ENCODE measurements at places on chromosomes 4 and X.

DNA sequence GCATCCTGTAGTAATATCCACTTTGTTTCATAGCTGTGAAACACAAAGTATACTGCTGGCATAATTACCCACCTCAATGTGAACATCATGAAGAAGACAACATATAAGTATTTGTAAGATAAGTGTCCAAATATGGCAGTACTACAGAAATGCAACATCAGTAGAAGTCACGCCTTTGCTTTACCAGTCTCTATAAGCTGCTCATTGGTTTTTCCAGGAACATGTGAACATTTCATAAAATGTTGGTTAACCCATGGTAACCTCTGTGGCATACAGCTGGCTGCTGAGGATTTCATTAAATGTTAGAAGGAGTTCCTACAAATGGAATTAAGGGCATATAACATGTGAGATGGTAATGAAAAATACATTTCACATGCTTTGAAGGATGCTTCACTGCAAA is 77.6 kb downstream of the PPP3CA start:
- no peak for DNase-seq

- no peak for DNase-seq
These were observed 91.7 kb downstream of the SPATA18 start for GRCh38 chr4:52142816-52143215.

GRCh38 chr4:14110407-14110806 is 482.9 kb upstream of the BOD1L1 start:
- no peak for DNase-seq

GRCh38 chrX:26254436-26254835 is 38.5 kb downstream of the MAGEB5 start:
- no peak for DNase-seq

DNA sequence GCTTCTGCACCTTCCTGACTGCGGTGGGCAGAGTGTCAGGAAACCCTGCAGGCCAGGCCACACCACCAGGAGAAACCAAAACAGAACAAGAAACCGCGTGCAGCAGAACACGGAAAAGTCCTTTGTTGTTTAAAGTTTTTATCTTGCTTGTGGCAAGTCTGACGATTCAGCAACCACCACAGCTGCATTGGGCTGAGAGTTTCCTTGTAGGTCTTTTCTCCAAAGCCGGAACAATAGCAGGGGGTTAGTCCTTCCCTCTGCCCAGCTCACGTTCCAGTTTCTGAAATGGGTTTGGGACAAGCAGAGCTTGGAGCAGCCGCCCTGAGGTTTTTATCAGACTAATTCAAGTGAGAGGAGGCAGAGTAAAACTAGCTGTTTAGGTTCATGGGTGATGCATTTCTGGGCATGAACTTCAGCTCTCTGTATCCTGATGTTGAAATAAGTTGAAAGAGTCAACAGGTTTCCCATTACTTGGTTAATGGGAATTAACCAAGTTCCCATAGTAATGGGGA is 216.9 kb downstream of the PTTG2 start:
- peak; percentile 62 for DNase-seq

DNA sequence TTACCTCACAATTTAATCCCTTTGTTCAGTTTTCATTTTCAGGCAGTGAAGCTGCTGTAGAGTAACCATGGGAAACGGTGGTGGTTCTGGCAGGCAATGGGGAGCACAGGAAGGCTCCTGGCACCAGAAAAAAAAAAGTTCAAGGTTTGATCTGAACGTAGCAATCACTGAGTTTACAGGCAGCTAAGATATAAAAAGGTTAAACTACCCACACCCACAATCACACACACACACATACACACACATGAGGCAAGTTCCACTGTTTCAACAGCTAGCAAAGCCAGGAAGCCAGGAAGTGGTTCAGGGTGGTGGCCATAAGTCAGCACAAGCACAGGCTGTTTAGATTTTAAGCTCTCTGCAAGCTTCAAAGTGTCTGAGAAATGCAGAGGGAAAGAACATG is at the start of gene SULT1B1:
SULT1B1 (minus strand) TSS at position 166 of the 400 bp plus-strand sequence. CDS start 5,403 bp downstream, outside the sequence.
- peak; percentile 72 for DNase-seq

- no peak for DNase-seq
These were observed 324.3 kb downstream of the GPAT3 start for GRCh38 chr4:83860200-83860599.

GRCh38 chr4:1369479-1370079 is 22.6 kb downstream of the UVSSA start:
- DNase-seq, result no peak

DNA sequence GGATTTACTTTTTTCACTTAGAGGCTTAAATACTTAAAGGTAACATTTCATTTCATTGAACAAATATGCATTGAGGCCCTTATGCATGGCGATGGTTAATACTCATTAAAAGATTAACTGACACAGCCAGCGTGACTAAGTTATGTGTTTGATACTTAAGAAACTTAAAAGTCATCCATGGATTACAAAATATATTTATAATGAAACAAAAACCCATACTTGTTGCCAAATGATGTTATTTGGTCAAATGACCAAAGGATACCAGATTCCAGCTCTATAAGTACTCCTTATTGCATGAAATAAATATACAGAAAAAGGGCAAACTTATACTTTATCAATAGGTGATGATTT is 26.7 kb downstream of the ZNF330 start:
- no peak for DNase-seq

GRCh38 chrX:150587585-150588503 is 19.4 kb downstream of the MTM1 start:
- DNase-seq, result peak; percentile 60

DNA sequence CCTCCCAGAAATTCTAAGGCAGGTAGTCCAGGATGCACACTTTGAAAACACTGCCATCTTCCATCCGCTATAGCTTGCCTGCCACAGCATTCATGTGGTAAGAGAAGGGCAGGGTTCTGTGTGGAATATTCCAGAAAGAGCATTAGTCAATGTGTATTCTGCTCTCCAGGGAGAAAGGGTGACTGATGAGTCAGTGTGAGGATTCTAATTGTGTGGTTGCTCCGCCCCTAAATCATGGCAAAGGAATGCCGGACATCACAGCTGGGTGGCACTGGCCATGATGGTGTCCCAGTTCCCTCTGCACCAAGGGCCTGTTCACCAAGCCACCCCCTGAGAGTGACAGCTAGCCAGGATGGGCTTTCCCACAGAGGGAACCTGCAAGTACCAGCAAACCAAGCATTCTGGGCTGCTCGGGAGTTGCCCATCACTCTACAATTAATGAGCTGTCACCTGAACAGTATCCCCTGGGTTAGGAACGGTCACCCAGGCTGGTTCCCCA is 9.5 kb downstream of the IDS start:
- DNase-seq, result no peak

GRCh38 chrX:80747832-80748231 is 61.8 kb downstream of the BRWD3 start:
- DNase-seq, result no peak

- no peak for DNase-seq
These were observed 104.0 kb upstream of the SHOX start for GRCh38 chrX:526295-527224.

GRCh38 chrX:9668537-9668936 is 97.1 kb downstream of the GPR143 start:
- no peak for DNase-seq

DNA sequence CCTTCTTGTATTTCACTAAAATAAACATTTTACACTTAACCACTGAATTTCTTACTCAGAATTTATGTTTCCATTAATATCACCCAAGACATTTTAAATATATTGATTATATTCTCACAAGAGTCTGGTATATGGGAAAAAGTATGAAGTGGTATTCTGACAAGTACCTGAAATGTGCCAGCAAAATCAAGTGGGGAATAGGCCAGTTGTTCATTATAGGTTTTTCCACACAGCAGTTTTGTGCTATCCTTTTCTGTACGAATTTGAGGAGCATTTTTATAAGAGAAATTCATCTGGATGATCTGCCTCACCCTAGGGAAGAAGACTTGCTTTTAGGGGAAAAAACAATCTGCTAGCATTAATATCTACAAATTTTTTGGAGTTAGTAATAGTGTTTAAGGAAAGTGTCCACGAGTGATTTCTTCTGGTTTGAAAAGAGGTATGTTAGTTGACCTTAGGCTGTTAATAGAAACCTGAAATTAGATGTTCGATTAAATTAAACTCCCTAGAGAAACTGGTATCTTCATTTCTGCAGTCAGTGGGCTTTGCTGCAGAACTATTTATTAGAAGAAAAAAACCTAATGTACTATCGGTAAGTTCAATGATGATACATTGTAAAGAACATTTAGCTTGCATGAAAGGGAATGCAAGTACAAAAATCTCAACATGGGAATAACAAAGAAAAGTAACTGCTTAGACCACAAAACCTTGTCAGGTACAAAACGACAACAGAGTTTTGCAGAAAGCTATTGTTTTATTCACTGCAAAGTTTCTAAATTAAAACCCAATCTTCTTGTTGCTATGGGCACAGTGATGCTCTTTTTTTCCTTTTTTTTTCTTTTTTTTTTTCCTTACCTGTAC is 1.8 kb downstream of the KLF3 start:
- no peak for DNase-seq

DNA sequence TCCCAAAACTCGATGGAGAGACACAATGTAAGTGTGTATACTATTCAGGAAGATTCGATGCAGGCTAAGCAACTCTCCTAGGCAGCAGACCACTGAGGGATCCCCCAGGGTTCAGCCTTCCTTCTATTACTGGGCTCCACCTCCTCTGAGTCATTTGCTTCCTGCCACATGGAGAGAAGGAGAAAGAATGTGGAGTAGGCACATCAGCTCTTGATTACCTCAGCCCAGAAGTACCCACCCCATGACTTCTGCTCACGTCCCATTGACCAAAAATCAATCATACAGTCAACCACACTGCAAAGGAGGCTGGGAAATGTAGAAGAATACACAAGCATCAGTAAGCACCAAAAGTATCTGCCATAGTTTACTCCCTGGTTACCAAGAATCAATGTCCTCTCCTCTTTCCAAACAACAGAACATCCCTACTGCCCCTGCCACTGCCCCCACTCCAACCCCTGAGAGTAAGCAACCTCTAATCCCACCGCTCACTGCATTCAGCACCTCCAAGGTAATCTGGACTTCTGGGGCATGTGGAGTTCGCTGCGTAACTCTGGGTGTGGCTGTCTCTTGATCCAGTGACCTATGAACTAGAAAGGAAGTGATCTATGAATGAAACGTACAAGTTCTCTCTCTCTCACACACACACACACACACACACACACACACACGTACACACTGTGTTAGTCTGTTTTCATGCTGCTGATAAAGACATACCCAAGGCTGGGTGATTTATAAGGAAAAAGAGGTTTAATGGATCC is 91.2 kb upstream of the C1QTNF7 start:
- DNase-seq, result no peak

DNA sequence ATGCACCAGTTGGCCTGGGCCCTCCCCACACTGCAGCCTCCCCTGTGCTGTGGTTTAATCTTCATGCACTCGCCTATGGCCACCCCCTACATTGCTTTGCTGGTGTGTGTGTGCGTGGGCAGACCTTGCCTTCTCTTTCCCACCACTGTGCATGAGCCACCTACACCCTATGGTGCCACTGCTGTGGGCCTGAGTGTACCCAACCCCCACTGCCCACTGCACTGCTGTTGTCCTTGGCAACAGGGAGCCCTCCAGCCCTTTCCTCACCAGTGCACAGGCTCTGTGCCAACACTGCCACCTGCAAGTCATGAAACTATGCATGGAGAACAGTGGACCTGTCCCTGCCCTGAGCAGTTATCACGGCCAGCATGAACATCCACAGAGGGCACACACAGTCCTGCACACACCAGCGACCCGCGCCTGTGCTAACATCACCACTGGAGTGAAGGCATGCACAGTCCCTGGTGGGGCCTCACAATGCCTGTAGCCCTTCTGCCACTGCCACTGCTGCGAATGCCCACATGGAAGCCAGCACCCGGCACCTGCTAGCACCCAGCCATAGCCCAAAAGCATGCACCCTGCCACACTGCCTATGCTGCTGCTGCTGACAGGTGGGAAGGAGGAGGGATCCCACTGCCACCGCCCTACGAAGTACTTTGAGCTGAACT is 237.8 kb upstream of the ARSJ start:
- no peak for DNase-seq

GRCh38 chr4:22048323-22048722 is 99.8 kb upstream of the KCNIP4 start:
- DNase-seq, result no peak

- DNase-seq, result no peak
These were observed 103.2 kb downstream of the ANXA3 start for GRCh38 chr4:78654807-78655206.

DNA sequence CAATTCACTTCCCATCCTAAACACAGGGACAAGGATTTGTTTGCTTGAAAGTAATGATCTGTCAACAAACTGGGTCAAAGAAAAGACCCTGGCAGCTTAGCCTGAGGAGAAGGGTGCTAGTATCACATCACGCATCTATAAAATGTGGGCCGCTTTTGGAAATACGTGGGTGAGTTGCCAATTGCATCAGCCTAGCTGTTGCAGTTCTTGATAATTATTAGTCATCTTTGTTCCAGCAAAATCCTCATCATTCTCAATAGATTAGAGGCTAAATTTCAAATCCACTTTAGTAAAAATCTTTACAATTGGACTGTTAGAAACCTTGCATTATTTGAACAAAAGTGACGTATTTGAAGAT is 33.6 kb upstream of the TAPT1 start:
- no peak for DNase-seq

- DNase-seq, result no peak
These were observed 285.0 kb upstream of the AADAT start for GRCh38 chr4:170374770-170375169.

DNA sequence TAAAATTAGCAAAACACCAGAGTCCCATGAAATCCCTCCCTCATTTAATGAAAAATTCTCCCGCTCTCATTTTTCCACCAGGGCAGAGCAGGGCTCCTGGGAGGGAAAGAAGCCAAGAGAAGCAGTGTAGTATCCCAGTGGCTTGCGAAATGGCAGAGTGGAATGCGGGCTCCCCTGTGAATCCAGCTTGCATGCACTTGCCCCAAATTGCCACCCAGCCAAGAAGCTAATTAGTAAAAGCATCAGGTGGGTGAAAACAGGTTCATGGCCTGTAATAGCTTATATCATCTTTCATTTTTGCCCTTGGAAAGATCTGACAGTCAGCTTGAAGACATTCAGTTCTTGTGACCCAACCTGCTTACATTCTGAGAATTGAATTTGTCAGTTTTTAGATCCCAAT is 10.1 kb downstream of the AMOT start:
- no peak for DNase-seq

- DNase-seq, result no peak
These were observed 517 bp downstream of the LEF1 start for GRCh38 chr4:108168160-108168670.

DNA sequence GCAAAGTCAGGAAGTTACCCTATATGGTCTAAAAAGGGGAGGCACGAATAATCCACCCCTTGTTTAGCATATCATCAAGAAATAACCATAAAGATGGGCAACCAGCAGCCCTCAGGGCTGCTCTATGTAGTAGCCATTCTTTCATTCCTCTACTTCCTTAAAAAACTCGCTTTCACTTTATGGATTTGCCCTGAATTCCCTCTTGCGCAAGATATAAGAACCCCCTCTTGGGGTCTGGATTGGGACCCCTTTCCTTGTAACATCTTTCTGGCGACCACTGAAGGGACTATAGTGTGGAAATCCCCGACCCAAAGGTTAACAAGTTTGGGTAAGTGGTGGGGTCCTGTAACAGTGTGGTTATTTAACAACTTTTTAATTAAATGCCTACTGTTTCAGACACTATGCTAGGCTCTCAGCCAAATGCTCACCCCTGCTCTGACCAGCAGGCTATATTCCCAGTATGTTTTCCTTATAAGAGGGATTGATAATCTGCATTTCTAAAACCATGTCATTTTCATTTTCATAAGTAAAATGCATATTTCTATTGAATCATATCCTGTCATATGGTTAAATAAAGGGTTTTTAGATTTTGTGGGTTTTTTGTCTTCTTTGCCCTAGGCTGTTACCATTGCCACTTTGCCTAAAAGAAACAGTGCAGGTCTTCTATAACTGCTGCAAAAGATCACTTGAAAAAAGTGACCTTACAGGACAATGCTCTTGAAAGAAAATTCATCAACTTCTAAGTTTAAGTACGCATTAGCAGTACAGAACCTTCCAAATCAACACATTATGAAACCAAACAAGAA is 41.5 kb downstream of the ANAPC10 start:
- no peak for DNase-seq
